ENCODE measurements at places on chromosomes 1 and 21. TPM values are rescaled to one million over a fixed set of nuclear protein-coding genes. Genes with fewer than 3 reads are reported as not detected.

CLEC20A gene
- not detected for total RNA-seq

LIN28A gene
- not detected for total RNA-seq

CNTN2 gene
- 0.04 TPM for total RNA-seq

STXBP3 gene
- total RNA-seq = 25.5 TPM

UBASH3A gene
- total RNA-seq = 0.24 TPM

CADM3 gene
- total RNA-seq = 0.48 TPM

MYCBP gene
- total RNA-seq = 21.8 TPM

NPHS2 gene
- not detected for total RNA-seq

DNAJC6 gene
- 0.20 TPM for total RNA-seq

CNIH4 gene
- 59.4 TPM for total RNA-seq

OR2L2 gene
- not detected for total RNA-seq

SERINC2 gene
- total RNA-seq = 109 TPM

SLAMF8 gene
- 0.80 TPM for total RNA-seq
